ENCODE measurements at places on chromosomes 2 and 18.

DNA sequence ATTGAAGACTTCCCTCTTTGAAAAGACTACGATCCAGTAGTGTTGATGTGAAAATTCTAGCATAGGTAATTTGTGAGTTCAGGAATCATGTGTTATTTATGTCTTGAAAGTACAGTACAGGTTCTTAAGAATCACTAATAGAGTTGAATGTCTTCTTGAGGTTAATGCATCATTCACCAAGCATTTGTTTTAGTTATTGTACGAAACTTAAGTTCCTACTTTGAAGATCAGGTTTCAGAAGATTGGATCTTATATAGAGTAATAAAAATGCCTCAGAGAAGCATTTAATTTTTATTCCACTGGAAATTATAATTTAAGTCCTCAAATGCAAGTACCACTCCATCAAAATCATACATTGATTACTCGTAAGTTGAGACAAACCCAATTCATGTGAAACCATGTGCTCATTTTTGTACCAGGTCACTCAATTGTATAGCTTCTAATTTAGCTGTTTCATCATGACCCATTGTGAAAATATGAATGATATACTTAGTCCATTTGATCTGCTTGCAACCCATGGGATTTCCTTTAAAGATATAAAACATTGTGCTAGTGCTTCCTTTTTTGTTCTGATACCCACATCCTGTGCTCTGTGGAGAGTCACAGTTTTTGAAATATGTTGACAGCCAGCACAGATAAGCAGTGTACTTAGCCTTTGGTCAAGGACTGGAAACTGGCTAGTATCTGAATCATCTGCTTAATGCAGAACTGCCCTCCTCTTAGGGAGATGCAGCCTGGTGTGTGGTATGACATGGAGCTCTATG, 22.5 kb upstream of the RAB27B start:
- DNase-seq = no peak

- DNase-seq = no peak
Observed at GRCh38 chr2:46855805-46856204, 59.8 kb downstream of the MCFD2 start.

- DNase-seq = no peak
Observed at GRCh38 chr2:105514576-105514975, 115.7 kb upstream of the FHL2 start.

DNA sequence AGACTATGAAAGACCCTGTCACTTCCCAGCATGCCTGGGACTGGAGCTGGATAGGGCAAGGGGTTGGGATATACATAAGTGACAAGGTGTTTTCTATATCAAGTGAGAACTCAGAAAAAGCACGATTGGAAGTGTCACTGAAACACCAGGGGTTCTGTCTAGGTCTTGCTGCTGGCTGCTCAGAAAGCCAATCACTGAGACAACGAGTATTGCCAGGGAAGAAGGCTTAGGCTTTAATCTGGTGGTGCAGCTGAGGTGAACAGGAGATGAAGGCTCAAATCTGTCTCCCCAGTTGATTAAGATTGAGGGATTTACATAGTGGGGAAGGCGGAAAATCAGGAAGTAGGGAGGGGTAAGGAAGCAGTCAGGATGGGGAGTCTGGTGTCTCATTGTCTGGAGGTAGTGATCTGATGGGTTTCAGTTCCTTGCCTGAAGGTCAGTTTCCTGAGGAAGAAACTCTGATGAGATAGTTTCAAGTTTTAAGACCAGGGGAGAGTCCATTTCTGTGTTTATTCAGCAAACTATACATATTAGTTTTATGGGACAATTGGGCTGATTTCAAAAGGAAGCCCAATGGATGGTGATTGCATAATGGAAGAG, 3.5 kb upstream of the C2orf74 start:
- DNase-seq = no peak

- no peak for DNase-seq
Observed at GRCh38 chr2:21228041-21228895, 104.5 kb downstream of the TDRD15 start.

DNA sequence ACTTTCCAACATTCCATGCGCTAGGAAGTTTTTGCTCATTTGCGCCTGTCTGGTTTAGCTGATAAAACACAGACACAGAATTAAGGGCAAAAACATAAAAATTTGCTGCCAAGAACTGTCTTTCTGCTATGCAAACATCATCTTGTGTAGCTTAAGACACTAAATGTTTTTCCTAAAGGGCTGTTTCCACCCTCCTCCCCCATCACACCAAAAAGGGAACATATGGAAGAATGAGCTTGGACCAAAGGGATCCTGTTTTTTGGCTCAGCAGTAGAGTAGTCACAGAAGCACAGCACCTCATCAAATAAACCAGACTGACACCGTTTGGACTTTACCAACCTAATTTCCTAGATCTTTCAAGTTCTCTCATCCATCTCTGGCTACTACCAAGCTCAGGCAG, 210.1 kb downstream of the ZNF521 start:
- no peak for DNase-seq

DNA sequence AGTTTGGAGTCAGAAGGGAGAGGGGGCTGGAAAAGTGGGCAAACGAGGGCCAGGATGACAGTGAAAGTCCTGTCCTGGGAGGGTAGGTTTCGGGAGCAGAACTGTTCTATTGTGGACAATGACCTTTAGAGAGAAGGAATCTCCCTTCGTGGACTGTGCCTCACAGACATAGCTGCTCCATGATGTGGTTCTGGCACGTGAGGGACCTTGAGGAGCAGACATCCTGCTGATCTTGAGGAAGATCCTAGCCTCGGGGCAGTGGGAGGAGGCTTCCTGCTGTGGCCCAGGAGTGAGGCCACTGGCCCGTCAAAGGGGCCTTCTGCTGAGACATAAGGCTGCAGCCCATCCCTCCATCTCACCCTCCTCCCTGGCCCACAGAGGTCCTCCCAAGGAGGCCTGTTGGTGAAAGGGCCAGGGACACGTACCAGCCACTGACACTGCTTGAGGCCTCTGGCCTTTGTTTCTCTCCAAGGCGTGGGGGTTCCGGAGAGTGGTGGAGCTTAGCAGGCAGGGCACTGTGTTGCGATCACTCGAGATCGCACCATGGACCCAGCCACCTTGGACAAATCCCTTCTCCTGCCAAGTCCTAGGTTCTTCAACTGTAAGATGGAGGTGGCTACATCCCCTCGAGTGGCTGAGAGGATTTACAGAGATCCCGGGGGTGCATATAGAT, 167.2 kb downstream of the CELF4 start:
- no peak for DNase-seq

GRCh38 chr2:241300000-241300399, 15.5 kb downstream of the HDLBP start:
- DNase-seq = no peak

GRCh38 chr2:207960090-207960489, 65.2 kb downstream of the PLEKHM3 start:
- no peak for DNase-seq

- DNase-seq = no peak
Observed at GRCh38 chr18:3610813-3611212, 160.8 kb downstream of the TGIF1 start.

- DNase-seq = no peak
Observed at GRCh38 chr2:207055257-207055656, 110.5 kb downstream of the KLF7 start.

GRCh38 chr2:201127152-201127511, 11.2 kb downstream of the CFLAR start:
- no peak for DNase-seq

GRCh38 chr18:74534150-74534969, at the start of gene CNDP1:
TSS of gene CNDP1 (plus strand) at chr18:74534500. CDS start at chr18:74534668, 168 bp downstream.
- DNase-seq = no peak

DNA sequence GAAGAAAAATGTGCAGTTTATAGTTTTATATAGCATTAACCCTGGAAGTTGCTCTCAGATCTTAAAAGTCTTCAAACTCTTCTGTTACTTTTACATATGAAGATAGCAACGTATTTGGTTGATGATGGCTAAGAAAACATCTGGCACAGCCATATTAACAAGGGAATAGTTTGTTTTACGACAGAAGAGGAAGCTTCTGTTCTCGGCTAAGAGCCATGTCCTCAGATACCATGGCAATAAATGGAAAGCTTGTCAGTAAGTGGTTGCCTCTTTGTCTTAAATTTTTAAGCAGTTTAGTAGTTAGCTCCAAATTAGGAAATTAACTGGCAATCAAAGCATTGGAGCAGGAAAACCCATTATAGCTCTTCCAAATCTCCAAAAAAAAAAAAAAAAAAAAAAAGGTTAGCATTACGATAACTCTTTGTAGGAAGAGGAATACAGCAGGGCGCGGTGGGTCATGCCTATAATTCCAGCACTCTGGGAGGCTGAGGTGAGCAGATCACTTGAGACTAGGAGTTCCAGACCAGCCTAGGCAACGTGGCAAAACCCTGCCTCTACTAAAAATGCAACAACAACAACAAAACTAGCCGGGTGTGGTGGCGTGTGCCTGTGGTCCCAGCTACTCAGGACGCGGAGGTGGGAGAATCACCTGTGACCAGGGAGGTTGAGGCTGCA, 4.5 kb upstream of the STON1 start:
- DNase-seq = no peak

- no peak for DNase-seq
Observed at GRCh38 chr18:41942254-41942653, 12.8 kb upstream of the PIK3C3 start.

GRCh38 chr2:96150007-96150640, 4.9 kb upstream of the DUSP2 start:
- DNase-seq = no peak

- no peak for DNase-seq
Observed at GRCh38 chr18:68676913-68677312, 38.0 kb downstream of the TMX3 start.

- DNase-seq = no peak
Observed at GRCh38 chr2:86140969-86141392, 34.9 kb downstream of the PTCD3 start.
